ENCODE measurements at places on chromosomes 7 and 10.

- DNase-seq: no peak
Observed at GRCh38 chr10:116741391-116742351, 695 bp downstream of the HSPA12A start.

DNA sequence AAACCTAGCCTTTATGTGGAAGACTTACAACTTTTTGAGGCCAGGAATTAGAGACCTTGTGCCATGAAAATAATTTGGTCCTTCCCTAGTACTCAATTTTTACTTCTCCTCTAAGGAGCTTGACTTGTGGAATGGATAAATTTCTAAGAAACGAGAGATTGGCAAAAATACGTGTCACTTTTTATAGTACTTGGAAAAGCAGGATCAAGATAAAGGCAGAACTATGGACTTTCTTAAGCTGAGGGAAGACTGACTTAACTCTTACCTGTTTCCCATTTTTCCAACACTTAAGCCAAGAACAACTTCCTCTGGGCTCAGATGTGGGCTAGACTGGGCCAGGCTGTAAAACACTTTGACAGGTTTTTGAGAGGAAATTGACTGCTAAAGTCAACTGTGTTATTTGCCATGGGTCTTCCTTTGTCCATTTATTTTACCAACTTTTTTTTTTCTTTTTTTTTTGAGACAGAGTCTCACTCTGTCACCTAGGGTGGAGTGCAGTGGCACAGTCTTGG is 2.0 kb upstream of the WBP1L start:
- no peak for DNase-seq

DNA sequence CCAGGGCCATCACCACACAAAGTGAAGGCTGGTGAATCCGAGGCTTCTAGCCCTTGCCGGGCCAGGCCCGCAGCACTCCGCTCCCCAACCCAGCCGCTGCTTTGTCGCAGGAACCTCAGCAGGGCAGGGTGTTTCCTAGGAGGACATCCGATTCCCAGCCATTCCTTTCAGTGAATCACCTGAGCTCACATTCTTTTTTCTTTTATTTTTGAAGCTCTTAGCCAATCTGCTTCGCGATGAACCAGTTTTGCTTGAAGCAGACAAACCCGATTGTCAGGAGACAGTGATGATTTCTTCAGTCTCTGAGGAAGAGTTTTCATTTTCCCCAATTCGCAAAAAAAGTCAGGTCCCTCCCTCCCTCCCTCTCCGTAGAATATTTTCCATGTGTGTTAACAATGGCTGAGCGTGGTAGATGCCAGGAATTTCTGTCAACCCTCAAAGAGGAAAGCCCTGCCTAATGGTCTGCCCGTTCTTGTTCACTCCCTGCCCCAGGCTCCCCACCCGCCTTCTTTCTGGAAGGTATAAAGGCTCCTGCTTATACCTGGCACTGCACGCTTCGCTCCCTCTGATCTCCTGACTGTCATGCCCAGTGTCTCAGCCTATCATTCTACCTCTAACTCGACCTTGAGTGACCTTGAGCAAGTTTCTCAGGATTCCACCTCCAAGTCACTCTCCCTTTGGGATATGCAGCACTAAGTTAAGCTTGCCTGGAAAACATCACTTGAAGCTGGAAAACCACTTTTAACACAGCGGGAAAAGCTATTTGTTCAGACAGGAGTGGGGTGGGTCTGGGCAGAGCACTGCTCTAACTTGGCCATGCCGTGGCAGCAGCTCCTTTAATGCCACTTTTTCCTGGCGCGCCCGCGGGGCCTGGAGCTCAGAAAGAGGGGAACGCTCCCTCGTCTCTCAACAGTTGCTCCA is 35.1 kb downstream of the EGFR start:
- DNase-seq: no peak

- no peak for DNase-seq
Observed at GRCh38 chr7:97479740-97480290, 252.1 kb upstream of the TAC1 start.

DNA sequence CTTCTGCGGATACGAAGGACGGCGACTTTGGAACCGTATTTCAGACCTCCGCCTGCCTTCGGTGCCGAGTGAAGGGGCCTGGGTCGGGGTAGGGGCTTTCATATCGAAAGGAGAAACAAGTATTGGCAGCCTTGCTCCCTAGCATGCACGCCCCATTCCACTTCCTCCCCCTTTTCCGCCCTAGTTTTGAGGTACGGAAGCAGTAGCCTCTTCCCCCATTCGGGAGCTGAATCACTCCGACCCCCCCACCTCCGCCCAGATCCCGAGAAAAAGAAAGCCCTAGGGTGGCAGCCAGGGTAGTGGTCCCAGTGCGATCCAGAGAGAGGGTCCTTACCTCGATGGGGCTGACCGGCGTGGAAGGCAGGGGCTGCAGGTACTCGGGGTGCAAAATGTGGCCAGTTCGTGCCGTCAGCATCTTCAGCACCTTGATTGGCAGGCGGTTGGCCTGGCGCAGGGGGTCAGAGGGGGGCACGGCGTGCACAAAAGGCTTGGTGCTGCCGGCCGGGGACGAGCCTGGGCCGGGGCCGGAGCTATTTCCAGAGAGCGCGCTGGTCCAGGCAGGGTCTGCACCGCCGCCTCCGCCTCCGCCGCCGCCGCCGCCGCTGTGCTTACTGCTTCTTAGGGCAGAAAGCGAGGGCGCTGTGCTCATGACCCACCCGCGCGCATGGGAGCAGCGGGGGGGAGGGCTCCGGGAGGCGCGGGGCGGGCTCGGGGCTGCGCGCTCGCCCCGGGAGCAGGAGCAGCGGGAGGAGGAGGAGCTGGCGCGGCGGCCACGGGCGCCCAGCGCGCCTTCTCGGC is 594 bp downstream of the ZNF503 start:
- peak; percentile 56 for DNase-seq

DNA sequence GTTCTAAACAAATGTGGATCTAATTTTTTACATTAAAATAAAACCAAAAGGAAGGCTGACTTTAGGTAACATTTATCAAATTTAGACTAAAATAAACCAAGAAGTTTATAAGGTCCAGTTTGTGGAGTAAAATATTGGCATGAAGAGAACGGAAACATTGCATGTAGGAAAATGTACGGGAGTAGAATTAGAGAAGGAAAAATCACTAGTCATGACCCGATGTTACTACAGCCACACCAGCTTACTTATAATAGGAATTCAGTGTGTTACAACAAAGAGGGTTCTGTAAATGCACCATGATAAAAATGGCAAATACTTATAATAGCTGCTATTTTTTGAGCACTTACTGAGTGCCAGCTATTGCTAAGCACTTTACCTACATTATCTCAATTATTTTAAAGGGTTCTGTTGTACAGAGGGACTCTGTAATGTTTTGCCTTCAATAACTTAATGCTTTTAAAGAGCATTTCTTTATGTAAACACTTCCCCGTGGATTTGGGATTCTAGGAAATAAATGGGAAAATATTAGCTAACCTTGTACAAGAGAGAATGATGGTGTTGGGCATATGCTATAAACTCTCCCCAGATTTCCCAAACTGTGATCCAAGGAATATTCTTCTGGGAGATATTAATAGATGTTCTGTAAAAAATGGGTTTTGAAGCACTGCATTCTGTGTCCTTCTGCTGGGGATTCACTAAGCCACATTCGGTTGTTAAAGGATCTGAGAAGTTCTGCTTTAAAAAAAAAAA is 296.7 kb downstream of the BBS9 start:
- DNase-seq: no peak

- DNase-seq: no peak
Observed at GRCh38 chr7:95904099-95904498, 131.7 kb downstream of the DYNC1I1 start.

- no peak for DNase-seq
Observed at GRCh38 chr10:36717118-36717517, 408.3 kb upstream of the ANKRD30A start.

DNA sequence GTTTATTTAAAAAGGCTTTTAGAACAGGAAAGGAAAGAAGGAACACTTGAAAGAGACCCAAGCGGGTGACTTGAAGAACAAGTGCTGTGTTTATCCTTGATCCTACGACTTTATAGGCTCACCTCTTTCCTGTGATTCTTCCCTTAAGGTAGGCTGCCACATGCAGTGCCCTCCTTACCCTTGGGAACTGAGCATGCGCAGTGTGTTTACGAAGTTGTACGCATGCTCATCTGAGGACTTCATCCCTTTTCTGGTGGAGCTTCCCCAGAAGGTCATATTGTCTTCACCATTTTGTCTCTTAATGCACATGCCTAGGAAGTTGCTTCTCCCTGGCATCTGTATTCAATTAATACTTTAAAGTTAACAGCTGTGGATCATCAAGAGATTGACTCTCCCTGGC is 49.9 kb upstream of the VOPP1 start:
- no peak for DNase-seq

DNA sequence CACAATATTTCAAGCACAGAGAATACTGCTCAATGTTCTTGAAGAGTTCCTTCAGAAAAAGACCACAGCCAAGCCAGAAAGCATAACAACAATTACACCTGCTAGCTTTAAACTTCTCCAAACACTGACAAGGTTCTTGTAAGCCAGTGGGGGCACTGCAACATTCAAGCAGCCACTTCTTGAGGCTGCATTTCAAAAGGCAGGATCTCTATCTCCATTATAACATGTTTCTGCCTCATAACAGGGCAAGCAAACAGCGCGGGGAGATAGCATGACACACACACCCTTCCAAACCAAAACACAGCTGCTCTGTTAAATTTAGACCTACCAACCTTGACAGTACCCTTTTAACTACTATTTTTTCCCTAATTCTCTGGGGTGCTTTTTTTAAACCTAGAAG is 30.8 kb downstream of the CHCHD3 start:
- no peak for DNase-seq

GRCh38 chr7:5758286-5758685 is 23.2 kb downstream of the RNF216 start:
- no peak for DNase-seq

GRCh38 chr7:157017149-157017548 is 6.7 kb upstream of the MNX1 start:
- no peak for DNase-seq

- DNase-seq: no peak
Observed at GRCh38 chr10:47121336-47121735, 178.7 kb upstream of the GDF10 start.

DNA sequence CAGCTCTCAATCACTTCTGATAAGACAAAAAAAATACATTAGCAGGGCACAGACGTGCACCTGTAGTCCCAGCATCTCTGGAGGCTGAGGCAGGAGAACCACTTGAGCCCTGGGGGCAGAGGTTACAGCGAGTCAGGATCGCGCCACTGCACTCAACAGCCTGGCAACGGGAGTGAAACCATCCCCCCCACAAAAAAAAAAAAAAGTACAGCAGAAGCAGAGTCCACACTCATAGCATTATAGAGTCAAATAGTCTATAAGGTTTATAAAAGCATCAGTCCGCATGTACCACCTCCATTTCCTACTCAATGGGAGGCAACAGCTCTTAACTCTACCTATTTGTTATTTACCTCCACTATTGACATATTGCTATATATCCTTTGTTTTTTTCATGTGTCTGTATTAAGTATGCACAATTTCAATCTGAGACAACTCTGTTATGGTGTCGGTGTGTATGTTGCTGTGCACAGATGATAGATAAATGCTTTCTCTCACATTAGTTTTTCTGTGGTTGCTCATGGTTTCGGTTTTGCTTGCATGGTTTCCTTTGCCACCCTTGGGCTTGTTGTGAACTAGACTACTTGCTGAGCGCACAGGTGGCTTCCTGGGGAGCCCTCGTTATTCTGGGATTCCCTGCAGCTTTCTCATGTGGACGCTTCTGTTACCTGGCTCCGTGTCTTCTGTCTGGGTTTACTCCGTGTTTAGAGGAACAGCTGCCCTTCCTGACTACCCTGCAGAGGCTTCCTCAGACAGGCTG is 40.4 kb downstream of the PROSER2 start:
- DNase-seq: no peak

DNA sequence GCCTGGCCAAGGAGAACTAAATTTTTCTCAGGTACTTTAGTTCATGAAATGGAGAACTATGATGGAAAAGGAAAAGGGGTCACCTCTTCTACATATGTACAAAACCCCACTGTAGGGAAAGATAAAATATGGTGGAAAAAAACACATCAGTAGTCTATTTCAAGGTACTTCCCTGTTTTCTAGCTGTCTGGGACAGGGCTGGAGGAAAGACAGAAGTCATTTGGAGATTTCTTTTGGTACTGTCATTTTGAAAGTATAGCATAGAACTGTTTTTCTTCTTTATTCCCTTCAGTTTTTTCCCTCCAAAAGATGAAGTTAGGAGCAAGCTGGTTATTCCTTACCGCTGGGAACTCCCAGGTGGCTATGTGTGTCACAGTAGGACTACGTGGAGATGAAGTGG is 196.1 kb downstream of the DOCK4 start:
- DNase-seq: no peak

DNA sequence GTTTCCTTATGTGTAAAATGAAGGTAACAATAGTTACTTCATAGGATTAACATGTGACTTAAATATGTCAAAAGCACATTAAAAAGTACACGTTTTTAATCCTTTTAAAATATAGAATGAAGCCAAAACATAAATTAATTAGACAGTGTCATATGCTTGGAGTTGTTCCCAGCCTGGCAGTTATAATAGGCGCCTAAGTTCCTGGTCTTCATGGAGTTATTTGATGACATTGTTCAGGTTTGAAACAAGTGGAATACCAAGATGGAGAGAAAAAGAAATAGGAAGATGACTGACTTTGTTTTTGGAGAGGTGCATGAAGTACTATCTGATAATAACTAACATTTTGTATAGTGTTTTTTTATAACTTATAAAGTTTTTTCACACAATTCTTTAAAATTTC is 67.3 kb downstream of the ZNRF2 start:
- no peak for DNase-seq

GRCh38 chr7:124059375-124059774 is 26.5 kb upstream of the TMEM229A start:
- no peak for DNase-seq

- no peak for DNase-seq
Observed at GRCh38 chr10:98416606-98417388, 1.8 kb upstream of the PYROXD2 start.

DNA sequence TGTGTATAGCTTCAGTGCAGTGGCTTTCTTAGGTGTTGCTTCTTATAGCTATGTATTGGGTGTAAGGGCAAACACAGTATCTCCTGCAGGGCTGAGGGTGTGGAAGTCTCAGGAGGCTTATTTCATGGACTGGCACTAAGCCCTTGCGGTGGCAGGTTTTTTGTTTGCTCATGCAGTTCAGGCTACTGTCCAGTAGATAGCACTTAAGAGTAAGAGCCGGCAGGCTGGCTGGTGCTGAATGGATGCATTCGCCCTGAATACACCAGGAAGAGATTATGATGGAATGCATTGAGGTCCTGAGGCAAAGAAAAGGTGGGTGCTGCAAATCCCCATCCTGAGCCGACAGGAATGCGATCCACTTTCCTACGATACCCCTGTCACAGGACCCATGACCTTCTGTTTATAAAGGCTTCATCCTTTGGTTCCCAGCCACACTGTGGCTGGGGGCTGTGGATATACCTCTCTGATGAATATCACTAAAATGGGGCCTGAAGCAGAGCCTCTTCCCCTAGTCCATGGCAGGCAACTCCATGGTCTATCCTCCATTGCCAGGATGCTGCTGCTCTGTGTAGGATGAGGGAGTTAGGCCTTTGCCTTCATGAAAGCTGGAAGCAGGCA is 44.9 kb downstream of the ANXA8 start:
- no peak for DNase-seq

DNA sequence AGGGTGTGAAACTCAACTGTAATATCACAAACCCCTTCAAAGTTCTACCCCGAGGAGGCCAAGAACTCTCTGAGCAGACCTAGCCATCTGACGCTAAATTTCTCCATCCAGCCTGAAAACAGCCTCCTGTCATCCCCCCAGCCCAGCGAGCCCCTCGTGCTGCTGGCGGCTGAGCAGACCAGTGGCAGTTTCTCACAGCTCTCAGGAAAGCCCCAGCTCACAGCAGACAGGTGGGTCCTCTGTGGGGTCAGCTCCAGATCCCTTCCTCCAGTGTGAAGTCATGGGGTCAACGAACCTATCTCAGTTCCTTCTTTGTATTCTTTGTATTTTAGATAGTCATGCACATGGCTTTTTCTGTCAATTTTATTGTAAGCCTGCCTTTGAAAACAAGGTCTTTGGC is 7.8 kb downstream of the GARIN1A start:
- no peak for DNase-seq
